ENCODE measurements at places on chromosomes 6 and 20.

DNA sequence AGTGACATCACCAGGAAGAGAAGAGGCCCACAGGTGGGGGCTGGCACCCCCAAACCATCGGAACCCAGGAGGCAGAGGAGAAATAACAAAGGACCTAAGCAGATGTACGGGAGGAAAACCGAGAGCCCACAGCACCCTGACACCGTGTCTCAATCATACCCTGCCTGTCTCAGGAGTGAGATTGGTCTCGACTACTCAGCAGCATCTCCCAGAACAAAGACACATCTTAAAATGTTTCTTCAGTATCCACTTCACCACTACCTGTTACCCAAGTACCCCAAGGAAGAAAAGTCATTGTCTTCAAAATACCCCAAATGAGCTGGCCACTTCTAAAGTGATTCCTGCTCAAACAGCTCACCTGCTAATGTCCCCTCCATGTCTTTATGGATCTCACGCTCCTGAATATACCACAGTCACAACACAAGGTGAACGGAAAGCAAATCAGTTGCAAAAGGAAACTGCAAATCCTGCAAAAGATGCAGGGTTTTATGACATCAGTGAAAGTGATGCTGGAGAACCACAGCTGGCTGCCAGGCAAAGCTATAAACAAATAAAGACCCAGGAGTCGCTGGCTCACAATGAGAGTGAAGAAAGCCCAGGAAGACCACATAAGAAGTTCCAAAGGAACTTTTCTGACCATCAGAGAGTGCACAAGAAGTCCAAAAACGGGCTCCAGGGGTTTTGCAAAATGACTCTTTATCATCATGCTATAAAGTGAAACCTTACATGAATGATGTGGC is 44.1 kb downstream of the PREX1 start:
- DNase-seq = no peak

DNA sequence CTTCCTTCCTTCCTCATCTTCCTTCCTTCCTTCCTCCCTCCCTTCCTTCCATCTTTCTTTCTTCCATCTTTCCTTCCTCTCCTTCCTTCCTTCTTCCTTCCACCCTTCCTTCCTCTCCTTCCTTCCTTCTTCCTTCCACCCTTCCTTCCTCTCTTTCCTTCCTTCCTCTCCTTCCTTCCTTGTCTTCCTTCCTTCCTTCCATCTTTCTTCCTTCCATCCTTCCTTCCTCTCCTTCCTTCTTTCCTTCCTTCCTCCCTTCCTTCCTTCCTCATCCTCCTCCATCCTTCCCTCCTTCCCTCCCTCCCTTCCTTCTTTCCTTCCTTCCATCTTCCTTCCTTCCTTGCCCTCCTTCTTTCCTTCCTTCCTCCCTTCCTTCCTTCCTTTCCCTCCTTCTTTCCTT is 361.4 kb upstream of the TSHZ2 start:
- no peak for DNase-seq

DNA sequence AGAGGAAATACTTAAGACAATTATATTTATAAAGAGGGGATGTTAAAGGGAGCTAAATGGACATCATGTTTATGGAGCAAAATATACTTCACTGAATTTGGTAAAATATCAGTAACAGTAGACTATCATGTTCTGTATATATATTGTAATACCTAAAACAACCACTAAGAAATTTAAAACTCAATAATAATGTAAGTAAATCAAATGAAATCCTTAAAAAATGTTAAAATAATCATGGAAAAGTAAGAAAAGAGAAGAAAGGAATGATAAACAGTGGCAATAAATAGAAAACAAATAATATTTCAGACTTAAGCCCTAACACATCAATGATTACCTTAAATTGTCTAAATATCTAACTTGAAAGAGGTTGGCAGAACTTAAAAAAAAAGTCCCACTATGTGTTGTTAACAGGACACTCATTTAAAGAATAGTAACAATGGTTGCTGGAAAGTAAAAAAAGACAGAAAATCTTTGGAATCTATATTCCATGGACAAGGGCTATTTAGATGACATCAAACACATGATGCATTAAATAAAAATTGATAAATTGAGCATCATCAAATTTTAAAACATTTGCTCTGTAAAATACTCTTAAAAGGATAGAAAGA is 842.2 kb upstream of the MAP3K7 start:
- no peak for DNase-seq

- DNase-seq = no peak
Observed at GRCh38 chr6:33147807-33148666, 44.2 kb downstream of the COL11A2 start.

DNA sequence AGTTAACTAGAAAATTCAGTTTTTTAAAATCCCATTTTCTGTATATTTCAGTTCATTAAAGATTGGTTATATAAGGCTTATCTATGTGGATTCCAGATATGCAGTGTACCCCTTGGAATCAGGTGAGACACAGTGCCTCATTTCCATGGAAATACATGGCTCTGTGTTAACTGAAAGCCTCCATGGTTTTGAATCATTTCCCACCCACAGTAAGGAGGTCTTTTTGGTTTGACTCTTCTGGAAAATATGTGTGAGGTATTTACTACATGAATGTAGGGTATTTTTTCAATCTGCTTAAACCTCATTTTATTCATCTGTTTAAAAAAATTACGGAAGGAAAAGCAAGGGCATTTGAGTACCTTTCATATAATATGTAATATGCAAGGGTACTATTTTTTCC is 25.5 kb downstream of the RNF144B start:
- no peak for DNase-seq

All from cortex of kidney (tissue), 1 donor.